Left ventricle myocardium superior (tissue), 1 donor: ENCODE measurements at places on chromosomes 1 and 21. TPM values are rescaled to one million over a fixed set of nuclear protein-coding genes. Genes with fewer than 3 reads are reported as not detected.
A peak's percentile ranks its signal among the peaks of the same experiment; 100 is the strongest.

GRCh38 chr1:5839161-5839880, 152.9 kb downstream of the NPHP4 start:
- no peak for DNase-seq

GJA4 gene
- total RNA-seq = 19.1 TPM

MYOG gene
- not detected for total RNA-seq

EFHD2 gene
- 12.6 TPM for total RNA-seq

DNA sequence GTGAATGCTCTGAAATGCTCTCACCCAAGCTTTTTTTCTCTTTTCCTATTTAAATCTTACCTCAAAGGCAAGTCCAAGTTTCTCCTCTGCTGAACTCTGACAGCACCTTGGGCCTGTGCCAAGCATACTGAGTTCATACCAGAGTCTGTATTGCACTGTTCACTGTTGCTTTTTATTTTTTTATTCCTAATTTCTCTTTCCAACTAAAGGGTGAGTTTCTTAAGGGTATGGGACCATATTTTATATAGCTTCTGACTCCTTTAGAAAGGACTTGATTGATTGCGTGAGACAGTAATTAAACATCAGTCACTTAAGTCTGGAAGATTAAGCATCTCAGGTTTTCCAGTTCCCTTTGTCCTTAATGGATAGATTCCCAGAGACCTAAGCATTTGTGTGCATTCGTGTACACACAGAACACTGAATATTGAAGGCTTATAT, 69.9 kb downstream of the CACHD1 start:
- DNase-seq = peak; percentile 70

RGS4 gene
- total RNA-seq = 0.52 TPM

GRCh38 chr1:33610391-33610790, 137.9 kb downstream of the ZSCAN20 start:
- no peak for DNase-seq

DNA sequence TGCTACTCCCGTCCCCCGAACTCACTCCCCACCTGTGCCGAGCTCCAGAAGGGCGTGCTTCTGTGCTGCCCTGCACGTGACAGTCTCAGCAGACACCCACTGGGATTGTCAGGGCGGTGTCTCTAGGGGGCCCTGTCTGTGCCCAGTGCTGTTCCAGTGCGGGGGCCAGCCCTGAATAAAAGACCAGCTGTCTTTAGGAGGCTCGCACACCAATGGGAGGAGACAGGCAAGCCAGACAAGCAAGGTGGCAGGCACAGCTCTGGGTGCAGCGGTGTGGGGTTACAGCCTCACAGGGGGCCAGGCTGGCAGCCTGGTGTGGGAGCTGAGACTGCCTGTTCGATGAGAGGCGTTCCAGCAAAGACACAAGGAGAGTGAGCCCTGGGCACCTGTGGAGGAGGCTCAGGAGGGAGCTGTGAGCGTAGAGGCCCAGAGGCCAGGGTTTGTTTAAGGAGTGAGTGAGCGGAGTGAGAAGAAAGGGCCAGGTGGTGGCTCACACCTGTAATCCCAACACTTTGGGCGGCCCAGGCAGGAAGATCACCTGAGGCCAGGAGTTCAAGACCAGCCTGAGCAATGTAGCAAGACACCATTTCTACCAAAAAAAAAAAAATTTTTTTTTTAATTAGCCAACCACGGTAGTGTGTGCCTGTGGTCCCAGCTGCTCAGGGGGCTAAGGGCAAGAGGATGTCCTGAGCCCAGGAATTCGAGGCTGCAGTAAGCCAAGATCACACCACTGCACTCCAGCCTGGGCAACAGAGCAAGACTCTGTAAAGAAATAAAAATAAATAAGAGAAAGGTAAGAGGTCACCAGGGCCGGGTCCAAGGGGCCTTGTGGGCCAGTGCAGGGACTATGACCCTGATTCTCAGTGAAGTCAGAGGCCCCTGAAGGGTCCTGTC, 48.2 kb upstream of the ARHGEF16 start:
- no peak for DNase-seq

GRCh38 chr1:231534703-231535159, 6.3 kb downstream of the TSNAX start:
- DNase-seq = no peak

DNA sequence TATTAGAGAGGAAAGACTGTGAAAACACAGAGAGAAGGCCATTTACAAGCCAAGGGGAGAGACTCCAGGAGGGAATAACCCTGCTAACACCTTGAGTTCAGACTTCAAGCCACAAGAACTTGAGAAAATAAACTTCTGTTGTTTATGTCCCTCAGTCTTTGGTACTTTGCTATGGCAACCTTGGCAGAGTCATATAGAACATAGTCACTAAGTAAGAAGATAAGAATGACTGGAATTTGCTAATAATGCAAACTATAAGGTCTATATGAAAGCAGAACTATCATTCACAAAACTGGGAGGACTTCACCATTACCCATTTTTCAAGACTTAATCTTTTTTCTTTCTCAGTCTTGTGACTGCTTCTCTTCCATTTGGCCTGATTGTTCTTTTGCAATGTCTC, 767.3 kb upstream of the ADAMTS5 start:
- no peak for DNase-seq

DNA sequence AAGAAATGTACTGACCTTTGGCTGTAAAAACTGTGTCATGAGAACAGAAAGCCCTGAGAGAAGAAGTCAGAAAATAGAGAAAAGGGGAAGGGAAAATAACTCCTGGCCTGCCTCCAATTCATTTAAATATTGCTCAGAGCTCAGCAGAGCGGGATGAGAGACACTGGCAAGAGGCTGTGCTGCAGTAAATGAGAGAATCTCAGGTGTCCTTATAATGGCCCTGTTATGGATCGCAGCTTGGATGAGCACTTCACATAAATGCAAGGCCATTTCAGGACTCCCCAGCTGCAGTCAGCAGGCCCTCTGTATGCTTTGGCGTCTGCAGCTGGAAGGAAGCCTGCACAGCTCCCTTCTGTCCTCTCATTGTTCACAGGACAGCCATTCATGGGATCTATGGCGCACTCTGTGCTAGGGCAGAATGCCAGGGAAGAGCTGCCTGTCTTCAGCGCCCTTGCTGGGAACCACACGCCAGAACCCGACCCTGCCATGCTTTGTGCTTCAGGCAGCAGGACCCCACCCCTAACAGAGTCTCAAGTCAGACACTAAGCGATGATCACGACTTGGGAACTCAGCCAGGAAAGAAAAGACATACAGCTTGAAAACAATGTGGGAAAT, 20.7 kb upstream of the ABCB10 start:
- DNase-seq = peak; percentile 70

- DNase-seq = peak; percentile 65
These were observed 18.0 kb downstream of the BMP8A start for GRCh38 chr1:39509360-39510009.

- DNase-seq = peak; percentile 55
These were observed 431 bp downstream of the EEIG2 start for GRCh38 chr1:108560189-108560873.

BEST4 gene
- total RNA-seq = 0.12 TPM

KRTAP10-1 gene
- not detected for total RNA-seq

RORC gene
- total RNA-seq = 13.0 TPM

DNA sequence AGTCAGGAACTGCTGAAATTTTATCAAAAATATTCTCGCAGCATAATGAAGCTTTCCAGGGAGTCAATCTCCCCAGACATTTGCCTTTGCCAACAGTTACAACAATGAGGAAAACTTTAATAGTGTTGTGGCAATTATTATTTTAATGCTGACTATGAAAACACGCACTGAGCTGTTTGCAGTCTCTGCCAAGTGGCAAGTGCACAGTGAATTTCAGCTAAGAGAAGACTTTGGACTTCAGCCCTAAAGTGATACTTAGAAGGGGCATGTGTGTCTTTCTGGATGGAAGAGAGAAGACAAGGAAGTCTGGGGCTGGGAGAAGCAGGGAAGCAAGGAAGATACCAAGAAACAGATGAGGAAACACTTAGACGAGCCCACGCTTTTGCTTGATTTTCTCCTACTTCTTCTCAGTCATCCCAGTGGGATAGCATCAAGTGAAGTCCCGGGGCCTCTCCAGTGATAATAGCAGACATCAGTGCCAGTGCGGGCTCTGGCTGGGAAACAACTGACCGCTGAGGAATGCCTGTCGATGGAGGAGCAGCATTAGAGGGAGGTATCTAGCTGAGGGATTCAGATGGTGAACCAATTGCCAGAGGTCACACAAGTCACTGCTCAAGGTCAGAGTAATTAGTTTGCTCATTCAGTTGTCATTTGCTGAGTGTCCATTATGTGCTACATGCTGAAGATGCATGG, 196.3 kb downstream of the TTLL7 start:
- no peak for DNase-seq

CDC20 gene
- total RNA-seq = 1.3 TPM

NEGR1 gene
- 10.6 TPM for total RNA-seq

- peak; percentile 73 for DNase-seq
These were observed 4.3 kb upstream of the SHISA4 start for GRCh38 chr1:201884425-201884824.

GRCh38 chr1:216184126-216184680, 239.0 kb downstream of the USH2A start:
- no peak for DNase-seq

AADACL4 gene
- not detected for total RNA-seq

PARS2 gene
- 4.0 TPM for total RNA-seq

DNA sequence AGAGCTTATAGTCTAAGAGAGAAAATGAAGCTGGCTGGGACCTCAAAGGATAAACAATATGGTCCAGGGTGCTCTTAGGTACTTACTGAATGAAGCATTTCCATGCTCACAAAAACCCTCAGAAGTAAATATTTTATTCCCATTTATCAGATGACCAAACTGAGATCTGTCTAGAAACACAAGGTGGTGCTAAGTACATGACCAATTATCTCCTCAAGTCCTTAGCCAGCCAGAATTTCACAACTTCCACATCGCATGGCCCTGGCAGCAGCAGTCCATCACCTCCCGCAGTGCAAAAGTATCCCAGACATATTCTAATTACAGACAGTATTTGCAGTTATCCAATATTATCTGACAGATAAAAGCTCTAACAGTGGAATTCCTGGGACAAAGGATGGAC, 321.7 kb upstream of the PROX1 start:
- no peak for DNase-seq
